GM23338 (cell line): ENCODE measurements at places on chromosomes 3 and 15.

DNA sequence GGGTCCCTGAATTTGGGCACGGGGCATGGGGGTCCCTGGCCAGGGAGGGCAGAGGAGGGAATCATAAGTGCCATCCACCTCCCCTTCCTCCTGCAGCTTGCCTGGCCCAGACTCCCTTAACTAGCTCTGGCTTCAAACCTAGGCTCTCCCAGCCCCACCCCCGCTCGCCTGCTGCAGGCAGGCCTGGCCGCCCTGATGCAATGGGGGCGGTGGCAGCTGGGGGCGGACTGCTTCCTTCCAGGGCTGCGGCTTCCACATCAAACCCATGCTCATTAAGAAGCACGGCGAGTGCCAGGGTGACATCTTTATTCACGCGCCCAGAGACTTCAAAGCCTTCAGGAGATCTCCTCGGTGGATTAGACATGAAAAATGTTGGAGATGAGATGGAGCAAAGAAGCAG lies 123.1 kb downstream of the TPRA1 start:
- H3K4me1 ChIP-seq: no peaks in the 10 kb centered on the region
- no peaks in the 10 kb centered on the region for H3K27me3 ChIP-seq
- peak; percentile 60 for DNase-seq
- no peak overlapping the region for H3K27ac ChIP-seq

DNA sequence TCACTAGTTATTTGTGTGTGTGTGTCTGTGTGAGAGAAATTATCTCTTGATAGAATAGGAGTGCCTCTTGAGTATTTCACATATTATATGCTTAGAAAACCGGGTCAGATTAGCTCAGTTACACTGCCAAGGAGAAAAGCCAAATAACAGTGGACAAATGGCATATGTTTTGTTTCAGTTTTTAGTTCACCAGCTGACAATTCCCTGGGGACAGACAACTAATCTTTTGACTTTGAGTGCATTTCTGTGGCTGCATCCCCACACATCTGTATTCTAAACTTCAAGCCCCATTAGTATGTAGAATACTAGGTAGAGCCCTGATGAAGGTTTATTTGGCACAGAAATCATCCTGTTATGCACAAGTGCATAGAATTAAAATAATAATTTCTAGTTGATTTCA lies 227.7 kb upstream of the CNTN3 start:
- H3K27ac ChIP-seq: no peak overlapping the region
- H3K4me3 ChIP-seq: no peak overlapping the region
- H3K4me1 ChIP-seq: no peaks in the 10 kb centered on the region
- DNase-seq: no peak
- H3K36me3 ChIP-seq: no peaks in the 10 kb centered on the region

DNA sequence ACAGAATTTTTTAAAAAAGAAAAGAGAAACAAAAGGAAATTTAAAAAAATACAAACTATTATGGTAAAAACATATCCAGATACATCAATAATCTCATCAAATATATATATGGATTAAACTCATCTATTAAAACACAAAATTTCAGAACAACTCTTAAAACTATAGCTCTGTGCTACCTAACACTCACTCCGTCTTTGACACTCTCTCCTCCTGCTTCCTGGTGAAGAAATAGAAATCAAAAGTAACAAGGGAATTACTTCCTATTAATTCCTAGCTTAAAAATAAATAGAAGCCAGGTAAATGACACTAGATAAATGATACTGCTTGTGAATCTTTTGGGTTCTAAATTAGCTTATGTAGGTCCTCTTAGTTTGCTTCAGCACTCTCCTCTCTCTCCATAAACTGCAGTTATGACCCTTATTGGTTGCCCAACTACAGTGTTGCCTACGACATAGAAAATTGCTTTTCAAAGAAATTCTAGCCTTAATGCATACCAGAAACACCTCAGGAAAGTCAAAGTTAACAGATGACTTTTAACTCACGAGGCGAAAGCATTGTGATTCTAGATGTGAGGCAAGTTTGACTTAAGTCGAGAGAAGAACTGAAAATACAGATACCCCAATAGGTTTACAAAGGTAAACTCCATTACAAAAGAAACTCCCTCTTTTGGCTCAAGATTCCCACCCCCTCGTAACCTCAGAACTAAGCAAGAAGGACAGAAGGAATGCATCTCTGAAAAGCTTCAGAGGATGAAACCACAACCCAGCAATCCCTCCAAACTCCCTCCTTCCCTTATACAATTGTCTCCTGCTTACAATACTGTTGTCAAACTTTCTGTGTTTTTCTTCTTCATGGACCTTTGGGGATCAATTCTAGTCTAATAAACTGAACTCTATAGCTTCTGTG lies 394.7 kb downstream of the FGF12 start:
- H3K4me1 ChIP-seq: peaks cover 5% of the 10 kb centered on the region; the same call in 1 of the 2 replicates
- no peaks in the 10 kb centered on the region for H3K27me3 ChIP-seq
- DNase-seq: peak; percentile 68

GRCh38 chr3:150259526-150260397 lies 148.3 kb upstream of the TSC22D2 start:
- H3K4me3 ChIP-seq: no peak overlapping the region
- no peaks in the 10 kb centered on the region for H3K36me3 ChIP-seq
- DNase-seq: no peak
- no peak overlapping the region for H3K27ac ChIP-seq
- no peaks in the 10 kb centered on the region for H3K27me3 ChIP-seq

DNA sequence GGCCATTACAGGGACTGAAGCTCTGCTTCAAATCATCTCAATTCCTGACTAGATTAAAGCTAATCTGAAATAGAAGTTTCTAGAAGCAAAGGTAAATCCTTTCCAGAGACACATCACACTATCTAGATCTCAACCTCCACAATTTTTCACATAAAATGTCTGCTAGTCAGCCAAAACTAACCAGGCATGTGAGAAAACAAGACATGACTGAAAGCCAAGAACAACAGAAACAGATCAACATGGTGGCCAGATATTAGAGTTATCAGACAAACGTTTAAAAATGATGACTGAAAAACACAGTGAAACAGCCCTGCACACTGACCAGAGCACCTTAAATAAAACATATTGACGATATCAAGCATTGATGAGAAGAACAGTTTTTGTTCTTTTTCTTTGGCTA lies 59.1 kb downstream of the SUMF1 start:
- no peaks in the 10 kb centered on the region for H3K27me3 ChIP-seq
- H3K4me3 ChIP-seq: no peak overlapping the region
- H3K27ac ChIP-seq: no peak overlapping the region
- H3K4me1 ChIP-seq: no peaks in the 10 kb centered on the region; the same call in 1 of the 2 replicates
